ENCODE measurements at places on chromosomes 5 and 9.

GRCh38 chr5:169668732-169669131 is 31.7 kb downstream of the DOCK2 start:
- no peak for DNase-seq

DNA sequence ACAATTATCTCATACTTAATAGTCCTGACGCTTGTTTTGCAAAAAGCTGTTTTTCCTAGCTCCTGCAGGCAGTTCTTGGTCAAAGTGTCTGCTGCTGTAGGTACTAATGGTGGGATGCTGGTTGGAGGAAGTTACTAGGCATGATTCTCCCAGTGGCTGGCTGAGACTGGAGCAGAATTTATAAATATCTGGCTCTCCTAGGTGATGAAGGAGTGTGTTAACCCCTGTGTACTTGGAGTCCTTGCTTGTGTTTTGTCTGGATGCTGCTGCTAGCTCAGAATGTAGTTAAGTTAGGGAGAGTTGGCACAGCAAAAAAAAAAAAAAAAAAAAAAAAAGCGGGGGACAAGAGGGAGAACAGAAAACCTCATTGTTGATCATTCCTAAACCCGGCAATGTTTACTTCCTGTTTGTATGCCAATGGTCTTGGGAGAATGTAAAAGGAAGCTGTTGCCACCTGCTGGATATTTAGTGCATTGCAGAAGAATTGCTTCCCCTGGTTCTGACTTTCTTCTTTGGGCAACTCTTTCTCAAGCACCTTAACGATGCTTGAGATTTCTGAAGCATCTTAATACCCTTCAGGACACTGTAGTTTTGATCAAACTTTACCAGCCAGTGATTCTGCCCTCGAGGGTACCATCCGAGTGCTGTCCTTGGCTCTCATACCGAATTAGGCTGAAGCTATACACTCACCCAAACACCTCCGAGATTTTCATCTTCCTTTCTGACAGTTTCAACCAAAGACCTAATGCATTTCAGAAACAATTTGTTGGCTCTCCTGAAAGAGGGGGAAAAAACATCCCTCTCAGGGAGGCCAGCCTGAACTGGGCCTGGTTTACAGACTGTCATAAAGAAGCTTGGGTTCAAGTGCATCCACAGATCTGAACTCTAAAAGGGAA is 71.7 kb upstream of the WWC1 start:
- DNase-seq, result peak; percentile 74

DNA sequence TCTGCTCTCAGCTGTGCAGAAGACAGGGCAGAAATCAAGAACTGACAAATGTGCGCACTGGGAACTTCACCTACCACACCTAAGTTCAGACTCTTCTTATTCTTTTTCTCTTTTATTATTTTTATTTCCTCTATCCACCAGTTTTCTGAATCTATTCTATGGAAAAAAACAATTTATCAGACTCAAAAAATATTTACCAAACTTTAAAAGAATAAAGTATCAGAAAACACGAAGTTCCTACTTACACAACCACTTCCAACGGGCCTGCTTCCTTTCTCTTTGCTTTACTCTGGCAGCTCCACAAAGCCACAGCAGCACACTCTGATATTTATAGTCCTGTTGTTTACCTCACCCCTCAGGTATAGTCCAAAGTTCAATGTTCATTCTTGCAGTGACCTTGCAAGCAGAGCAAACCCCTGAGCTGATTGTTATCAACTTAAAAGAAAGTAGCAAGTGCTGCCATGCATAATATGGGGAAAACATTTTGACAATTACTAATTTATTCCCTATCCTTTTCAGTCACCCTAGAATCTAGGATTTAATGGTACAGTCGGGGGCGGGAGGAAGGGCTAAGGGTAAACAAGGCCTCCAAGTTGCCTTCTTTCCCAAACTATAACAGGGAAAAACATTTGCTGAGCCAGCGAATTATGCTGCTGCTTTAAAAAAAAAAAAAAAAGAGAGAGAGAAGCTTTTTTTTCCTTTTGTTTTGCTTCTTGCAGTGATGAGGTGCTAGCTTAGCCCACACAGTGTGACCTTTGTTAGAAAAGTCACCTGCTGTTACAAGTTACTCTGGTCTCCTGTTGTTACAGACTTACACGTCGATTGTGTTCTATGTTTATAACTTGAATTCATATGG is at the start of gene SELENOP:
TSS of gene SELENOP (minus strand) at position 302 of the 856 bp plus-strand sequence. CDS start 3,539 bp downstream, outside the sequence.
- DNase-seq, result peak; percentile 11

DNA sequence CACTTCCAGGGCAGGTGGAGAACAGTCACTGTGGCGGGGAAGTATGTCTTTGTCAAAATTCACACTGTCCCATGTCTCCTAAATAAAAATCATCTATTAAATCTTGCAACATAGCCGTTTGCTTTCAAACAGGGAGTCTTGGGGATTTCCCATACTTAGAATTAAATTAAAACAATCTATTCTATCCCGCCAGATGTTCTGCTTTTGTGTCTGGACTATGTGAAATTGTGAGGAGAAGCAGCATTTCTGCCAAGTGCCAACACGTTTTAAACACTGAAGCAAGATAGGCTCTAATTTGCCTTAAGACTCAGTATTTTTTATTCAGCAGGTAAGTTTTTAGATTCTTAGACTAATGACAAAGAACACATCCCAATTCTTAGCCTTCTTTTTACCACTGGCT is 73.7 kb downstream of the SPATA31C2 start:
- no peak for DNase-seq

- no peak for DNase-seq
Observed at GRCh38 chr5:96067251-96067650, 105.6 kb upstream of the ELL2 start.

- no peak for DNase-seq
Observed at GRCh38 chr5:149093625-149094024, 30.8 kb upstream of the SH3TC2 start.

DNA sequence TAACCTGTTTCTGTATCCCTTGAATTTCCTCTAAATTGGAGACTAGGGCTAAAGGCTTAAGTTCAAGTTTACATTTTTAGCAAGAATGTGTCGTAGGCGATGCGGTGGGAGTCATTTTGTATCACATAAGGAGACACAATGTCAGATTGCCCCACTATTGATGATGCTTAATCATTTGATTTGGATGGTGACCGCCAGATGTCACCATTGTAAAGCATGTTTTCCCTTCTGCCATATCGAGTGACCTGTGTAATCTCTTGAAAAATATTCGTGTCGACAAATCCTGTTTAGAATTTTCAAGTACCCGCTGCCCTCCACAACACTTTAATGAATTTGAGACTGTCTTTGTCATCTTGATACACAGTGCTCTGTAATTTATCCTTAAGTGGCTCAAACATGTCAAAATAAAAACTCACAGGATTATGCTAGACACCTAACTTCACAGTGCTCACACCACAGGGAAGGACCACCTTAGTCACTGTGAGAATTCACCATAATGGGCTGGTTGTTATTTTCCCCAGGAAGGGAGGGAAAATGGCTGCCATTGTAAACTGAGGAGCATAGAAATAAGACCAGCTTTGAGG is 34.5 kb upstream of the SLC46A2 start:
- DNase-seq, result no peak

DNA sequence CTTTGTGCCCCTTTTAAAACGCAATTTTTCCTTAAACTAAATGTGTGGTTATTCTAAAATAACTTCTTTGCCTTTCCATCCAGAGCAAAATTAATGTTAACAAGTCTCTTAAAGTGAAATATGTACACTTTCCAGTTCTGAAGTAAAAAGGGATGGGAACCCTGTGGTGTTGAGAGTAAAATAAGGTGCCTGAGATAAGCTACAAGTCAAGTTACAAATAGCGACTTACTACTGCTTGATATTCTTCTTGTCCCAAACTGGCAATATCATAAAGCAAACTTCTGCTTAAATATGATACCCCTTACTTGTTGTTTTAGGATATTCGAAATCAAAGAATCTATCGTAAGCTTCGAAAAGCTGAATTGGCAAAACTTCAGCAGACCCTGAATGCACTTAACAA is 18.3 kb upstream of the F2R start:
- DNase-seq, result no peak

- DNase-seq, result no peak
Observed at GRCh38 chr5:72167804-72168203, 60.5 kb downstream of the MAP1B start.

DNA sequence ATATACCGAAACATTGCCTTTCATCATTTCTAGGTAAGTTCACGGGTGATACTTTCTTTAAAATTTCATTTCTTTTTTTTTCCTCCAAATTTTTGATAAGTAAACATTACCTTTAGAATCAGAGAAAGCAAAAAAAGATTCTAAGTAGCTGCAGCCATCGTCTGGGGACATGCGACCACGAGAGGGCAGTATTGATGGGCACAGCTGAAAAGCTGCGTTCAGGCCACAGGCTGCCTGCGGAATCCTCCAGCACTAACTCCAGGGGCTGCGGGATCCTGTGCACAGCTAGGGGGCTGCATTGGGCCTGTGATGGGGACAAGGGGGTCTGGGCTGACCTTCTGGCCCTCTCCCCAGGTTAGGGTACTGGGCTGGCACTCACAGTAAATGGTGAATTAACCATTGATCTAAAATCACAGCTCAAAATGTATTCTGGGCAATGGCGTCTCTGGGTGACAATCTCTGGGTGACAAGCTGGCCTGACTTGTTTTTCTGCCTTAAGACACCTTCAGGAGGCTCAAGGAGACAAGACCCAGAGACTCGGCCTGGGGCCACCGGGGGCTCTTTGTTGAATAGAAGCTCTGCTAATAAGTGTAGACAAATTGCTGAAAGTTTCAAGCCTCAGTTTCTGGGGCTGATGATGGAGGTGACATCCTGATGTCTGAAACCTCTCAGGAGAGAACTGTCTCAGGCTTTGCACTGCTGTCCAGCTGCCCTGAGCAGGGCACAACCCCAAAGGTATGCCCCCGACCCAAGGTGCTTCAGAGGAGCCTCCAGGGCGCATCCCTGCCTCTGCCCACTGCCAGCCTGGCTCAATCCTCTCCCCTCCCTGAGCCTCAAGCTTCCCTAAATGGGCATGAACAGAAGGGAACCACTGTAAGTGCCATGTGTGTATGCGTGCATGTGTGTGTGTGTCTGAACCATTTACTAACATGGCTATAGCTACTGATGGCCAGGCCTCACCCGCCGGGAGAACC is 44.3 kb upstream of the SARDH start:
- DNase-seq, result peak; percentile 82

DNA sequence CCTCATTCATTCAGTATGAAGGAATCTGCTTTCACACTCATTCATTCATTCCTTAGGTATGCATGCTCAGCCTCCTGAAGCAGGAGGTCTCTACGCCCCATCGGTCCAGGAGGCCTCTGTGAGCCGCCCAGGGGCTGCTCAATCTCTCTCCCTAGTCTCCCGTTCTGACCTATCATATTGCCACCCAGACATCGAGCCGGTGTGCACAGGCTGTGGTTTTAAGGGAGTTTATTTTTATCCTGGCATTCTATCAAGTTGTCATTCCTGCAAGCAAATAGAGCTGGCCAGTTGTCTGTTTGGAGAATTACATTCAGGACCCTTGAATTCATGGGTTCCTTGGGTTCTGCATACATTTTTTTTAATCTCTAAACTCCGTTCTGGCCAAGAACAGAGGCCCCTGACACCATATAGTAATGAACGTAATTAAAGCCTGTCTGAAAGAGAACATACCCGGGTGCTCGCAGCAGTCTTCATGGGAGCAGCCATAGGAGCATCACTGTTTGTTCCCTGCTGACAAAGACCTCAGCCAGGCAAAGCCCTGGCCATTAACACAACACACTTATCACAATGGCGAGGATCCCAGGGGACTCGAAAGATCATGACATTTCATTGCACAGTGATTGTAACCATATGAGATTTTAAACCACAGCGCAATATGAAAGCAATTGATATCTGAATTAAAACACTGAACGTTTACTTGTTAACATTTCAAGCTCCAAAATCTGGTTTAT is 80.9 kb downstream of the ADAMTS16 start:
- DNase-seq, result no peak

GRCh38 chr5:66494437-66494836 is 101.8 kb upstream of the MAST4 start:
- no peak for DNase-seq

GRCh38 chr5:16544607-16545374 is 72.0 kb downstream of the RETREG1 start:
- DNase-seq, result no peak

DNA sequence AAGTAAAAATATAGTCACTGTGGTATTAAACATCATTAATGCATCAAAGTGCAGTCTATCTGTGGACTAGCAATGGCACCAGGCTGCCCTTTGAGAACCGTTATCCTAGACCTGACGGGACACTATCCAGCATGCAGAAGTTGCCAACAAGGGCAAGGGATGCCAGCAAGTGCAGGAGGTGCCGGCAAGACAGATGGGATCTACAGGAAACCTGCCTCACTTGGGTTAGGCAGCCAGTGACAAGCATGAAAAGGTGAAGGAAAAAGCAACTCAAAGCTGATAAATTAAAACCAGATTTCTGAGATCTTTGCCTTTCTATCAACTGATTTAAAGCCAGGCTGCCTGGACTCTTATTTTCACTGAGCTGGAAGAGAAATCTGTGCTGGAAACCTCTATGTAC is 315.2 kb upstream of the PDE4D start:
- DNase-seq, result no peak

GRCh38 chr9:69746859-69747560 is 12.8 kb downstream of the PTAR1 start:
- DNase-seq, result no peak

- DNase-seq, result no peak
Observed at GRCh38 chr9:124041817-124042116, 30.2 kb downstream of the LHX2 start.

- no peak for DNase-seq
Observed at GRCh38 chr9:70064496-70064895, 20.8 kb downstream of the MAMDC2 start.

DNA sequence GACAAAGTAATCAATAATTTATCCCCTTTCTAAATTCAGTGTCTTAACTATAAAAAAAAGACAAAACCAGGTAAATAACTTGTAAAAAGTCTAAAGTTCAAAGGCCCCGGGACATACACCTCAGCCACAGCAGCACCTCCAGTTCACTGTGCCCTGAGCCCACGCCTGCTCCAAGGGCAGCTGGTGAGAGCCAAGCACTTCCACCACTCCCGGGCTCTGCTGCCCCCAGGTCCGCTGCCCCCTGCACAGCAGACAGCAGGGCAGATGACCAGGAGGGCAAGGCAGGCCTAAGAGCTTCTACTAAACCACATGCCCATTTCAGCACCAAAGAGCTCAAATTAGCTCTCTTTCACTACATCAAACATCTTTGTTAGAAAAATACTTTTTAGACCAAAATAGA is 91.9 kb downstream of the CAMSAP1 start:
- DNase-seq, result no peak

GRCh38 chr5:97636766-97637165 is 453.7 kb upstream of the RIOK2 start:
- DNase-seq, result no peak

GRCh38 chr5:154302161-154302560 is 111.6 kb downstream of the GALNT10 start:
- DNase-seq, result no peak

DNA sequence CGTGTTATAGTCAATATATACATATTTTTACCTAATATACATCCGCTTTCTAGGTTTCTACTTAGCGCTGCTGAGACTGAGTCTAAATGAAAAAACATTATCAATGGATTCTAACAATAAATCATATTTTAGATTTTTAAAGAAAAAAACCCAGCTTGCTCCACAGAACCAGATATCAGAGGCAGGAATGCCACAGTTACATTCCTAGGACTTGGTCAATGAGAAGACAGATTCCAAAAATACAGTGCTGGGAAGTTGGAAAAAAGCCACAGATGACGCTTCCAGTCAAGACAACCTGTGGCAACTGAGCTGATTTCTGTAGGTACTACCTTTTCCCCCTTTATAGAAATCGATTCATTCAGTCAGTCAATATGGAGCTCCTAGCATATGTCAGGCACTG is 577 bp upstream of the CCDC112 start:
- no peak for DNase-seq

GRCh38 chr9:98575379-98576346 is 133.1 kb downstream of the GABBR2 start:
- DNase-seq, result peak; percentile 67
